ENCODE measurements at places on chromosomes 13 and 19.

DNA sequence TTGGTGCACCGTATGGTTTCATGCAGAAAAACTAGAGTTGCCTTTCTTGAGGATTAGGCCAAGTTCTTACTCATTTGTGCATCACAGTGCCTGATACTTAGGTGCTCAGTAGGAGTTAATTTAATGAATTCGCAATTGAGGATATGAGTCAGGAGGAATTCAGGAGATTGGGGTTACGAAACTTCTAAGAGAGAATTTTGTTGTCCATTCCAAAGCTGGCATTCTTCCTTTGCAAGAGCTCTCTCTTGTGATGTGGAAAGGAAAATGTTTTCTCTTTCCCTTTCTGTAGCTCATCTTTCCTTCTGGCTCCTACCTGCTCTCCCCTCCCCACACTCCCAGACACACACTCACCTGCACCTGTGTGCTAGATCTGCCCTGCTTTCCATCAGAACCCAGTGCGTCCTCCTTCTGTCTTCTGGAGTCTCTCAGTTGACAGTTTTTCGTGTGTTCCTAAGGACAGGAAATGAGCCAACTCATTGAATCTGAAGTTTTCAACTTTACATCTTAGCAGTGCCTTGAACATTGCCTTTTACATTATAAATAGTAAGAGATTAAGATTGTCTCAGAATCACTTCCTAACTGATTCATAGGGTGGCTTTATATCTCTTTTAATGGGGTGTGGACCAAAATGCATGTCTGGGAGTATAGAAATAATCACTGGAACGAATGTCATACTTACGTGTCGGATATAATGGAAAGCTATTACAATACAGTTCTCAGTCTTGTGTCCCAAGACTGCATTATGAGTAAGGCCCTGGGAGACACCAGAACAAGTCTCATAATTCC, 19.7 kb upstream of the ERCC5 start:
- DNase-seq, result no peak

- DNase-seq, result no peak
These were observed 29.8 kb downstream of the ARHGAP35 start for GRCh38 chr19:46890423-46891170.

DNA sequence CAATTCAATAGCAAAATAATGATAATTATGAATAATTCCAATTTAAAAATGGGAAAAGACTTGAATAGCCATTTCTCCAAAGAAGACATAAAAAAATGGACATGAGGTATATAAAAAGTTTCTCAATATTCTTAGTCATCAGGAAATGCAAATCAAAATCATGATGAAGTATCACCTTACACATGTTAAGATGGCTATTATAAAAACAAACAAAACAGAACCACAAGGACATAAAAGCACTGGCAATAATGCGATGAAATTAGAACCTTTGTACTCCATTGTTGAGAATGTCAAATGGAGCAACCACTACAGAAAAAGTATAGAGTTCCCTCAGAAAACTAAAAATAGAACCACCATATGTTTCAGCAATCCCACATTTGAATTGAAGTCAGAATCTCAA, 1186.1 kb downstream of the SLITRK5 start:
- no peak for DNase-seq

DNA sequence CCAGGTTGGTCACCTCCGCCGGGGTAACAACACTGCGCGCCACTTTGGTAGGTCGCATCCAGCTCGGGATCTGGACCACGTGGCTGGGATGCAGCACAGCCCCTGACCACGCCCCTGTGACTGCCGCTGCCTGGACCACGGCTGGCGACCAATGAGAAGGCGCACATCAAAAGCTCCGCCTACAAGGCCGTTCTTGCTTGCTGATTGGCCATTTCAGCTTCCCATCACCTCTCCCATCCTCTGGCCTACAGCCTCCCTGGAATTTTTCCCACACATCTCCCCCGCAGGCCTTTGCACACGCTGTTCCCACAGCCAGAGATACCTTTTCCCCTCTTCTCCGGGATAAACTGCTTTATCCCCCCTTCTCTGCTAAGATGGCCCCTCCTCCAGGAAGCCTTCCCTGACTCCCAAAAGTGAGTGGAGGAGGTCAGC, 12.5 kb upstream of the MAP1S start:
- DNase-seq, result no peak

GRCh38 chr19:16068696-16069259, 7.5 kb upstream of the TPM4 start:
- no peak for DNase-seq

DNA sequence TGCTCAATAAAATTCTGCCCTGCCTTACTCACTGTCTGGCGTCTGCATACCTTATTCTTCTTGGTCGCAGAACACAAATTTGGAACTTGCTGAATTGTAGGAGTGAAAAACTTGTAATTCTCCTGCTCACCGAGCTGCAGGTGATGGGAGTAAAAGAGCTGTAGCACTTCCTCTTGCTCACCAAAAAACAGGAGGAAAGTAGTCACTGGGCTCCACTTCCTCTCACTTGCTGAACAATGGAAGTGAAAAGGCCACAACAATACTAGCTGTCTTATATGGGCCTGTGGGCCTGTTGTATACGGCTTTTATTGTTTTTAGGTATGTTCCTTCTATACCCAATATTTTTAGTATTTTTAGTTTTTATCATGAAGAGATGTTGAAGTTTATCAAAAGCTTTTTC, 978.7 kb downstream of the SLITRK5 start:
- no peak for DNase-seq

DNA sequence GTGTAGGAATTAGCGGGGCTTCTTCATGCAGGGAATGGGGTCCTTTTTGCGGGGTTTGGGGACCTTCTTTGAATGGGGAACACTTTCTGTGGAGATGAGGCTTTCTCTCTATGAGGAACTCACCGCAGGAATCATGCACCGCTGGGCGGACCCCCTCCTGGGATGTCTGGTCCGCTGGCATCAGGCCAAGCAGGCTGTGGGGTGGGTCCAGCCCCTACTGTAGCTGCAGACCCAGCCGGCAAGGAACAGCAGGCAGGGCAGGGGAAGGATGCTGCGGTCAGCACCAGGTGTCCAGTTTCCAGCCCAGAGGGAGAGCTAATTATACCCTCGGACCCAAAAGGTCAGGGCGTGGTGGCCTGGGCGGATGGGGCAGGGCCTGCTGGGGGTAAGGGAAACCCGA, 1.8 kb downstream of the MYBPC2 start:
- DNase-seq, result no peak

DNA sequence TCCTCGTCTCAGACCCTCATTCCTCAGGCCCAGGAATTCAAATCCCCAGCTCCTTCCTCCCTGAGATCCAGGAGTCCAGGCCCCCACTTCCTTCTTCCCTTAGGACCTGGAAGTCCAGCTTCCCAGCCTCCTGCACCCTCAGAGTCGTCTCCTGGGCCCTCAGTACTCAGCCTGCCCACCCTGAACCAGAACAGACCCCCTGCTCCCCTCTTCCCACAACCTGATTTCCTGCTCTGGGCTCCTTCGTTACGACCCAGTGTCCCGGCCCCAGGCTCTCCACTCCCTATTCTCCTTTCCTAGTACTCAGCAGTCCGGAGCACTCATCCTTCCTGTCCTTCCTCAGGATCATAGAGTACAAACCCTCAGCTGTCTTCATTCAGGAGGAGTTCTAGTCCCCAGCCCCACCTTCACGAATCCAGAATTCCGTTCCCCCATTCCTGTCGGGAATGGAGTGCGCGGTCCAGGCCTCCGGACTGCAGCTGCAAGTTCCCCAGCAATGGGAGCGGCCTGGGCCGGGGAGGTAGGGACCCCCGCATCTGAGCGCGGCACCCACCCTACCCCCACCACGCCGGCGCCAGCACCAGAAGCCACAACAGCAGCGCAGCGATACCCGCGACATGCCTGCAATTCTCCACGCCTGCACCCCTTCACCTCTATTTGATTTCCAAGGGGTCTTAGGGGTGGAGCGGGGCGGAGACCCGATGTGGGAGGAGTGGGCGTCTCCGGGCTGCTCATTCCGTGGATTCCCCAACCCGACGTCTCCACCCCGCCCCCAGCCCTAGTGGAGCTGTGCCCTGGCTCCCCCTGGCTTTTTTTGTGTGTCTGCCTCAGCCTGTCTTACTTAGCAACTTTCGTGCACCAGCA, 12.7 kb downstream of the EGLN2 start:
- DNase-seq, result no peak

DNA sequence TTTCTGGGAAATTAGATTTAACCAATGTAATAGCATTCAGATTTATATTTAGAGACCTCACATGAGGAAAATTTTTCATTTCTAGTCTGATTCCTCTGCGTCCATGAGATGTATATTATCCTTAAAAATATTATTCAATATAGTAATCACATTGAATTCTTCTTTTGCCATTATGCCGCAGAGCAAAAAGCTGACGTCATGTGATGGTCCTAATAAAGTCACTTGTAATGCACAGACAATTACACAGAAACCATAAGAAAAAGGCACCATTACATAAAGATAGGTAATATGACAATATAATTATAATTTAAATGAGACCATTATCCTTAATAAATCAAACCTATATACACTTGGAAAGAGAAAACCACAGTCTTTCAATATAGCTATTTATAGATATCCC, 1021.5 kb downstream of the PCDH9 start:
- DNase-seq, result no peak

DNA sequence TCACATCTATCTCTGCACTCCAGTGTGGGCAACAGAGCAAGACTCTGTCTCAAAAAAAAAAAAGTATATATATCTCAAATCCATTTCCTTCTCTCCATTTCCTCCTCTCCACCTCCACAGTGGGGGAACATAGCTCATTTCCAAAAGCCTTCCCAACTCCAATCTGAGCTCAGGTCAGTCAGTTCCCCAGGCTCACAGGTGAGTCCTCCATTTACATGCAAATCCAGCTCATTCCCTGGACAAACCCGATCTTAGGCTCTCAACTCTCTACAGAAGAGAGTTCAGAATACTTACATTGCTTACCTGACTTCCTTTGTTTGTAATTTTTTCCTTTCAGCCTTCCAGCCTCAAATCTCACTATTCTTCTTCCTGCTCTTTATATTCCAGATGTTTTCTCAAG, 518.3 kb downstream of the GPC6 start:
- DNase-seq, result no peak

GRCh38 chr19:8643860-8644653, 13.6 kb downstream of the NFILZ start:
- no peak for DNase-seq

GRCh38 chr13:99344610-99345208, 37.5 kb upstream of the GPR183 start:
- no peak for DNase-seq

DNA sequence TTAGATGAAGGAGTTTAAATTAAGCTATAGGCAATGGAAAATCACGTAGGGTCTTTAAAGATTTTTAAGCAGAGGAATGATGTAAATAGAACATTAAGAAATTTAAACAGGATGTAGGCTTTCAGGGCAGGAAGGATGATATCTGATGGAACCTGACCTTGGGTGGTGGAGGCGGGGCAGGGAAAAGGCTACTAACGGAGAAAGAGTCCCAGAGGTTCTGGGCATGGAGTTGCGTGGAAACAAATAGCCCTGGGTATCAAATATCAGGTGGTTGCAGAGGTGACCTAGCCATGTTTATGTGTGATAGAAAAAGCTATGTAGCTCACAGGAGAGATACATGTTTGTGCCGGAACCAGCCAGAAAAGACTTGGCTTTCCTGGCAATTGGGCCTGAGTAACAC, 7.8 kb upstream of the CDK8 start:
- DNase-seq, result no peak

DNA sequence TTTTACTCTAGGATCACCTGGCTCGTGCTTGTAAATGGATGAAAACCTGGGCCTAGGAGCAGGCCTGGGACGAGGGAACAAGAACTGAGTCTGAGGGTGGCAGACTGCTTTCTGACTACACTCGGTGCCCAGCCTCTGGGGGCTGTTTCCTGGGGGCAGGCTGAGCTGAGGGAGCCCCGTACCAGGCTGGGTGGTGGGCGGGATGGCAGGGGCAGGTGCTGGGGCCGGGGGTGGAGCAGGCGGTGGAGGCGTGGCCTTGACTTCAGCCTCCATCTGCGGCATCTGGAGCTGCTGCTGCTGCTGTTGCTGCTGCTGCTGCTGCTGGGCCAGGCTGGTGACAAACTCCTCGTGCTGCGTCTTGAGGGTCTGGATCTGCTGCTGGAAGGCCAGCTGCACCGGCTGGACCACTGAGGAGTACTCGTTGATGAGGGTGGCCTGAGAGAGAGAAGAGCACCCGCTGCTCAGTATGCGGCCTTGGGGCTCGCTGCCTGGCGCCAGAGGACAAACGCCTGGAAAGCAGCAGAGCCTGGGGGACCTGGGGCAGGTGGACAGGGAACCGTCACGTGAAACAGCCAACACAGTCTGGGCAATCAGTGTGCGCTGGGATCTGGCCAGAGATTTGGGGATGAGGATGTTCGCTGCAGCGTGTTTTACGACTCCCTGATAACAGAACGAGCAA, 12.6 kb downstream of the CHERP start:
- DNase-seq, result no peak

GRCh38 chr19:311813-312261, 20.6 kb upstream of the PLPP2 start:
- no peak for DNase-seq

- no peak for DNase-seq
These were observed 126.3 kb downstream of the STK24 start for GRCh38 chr13:98450539-98451111.

- DNase-seq, result peak; percentile 38
These were observed 6.1 kb downstream of the DHRS12 start for GRCh38 chr13:51797664-51798488.

- DNase-seq, result no peak
These were observed 91.2 kb upstream of the FBXL3 start for GRCh38 chr13:77118134-77118533.

DNA sequence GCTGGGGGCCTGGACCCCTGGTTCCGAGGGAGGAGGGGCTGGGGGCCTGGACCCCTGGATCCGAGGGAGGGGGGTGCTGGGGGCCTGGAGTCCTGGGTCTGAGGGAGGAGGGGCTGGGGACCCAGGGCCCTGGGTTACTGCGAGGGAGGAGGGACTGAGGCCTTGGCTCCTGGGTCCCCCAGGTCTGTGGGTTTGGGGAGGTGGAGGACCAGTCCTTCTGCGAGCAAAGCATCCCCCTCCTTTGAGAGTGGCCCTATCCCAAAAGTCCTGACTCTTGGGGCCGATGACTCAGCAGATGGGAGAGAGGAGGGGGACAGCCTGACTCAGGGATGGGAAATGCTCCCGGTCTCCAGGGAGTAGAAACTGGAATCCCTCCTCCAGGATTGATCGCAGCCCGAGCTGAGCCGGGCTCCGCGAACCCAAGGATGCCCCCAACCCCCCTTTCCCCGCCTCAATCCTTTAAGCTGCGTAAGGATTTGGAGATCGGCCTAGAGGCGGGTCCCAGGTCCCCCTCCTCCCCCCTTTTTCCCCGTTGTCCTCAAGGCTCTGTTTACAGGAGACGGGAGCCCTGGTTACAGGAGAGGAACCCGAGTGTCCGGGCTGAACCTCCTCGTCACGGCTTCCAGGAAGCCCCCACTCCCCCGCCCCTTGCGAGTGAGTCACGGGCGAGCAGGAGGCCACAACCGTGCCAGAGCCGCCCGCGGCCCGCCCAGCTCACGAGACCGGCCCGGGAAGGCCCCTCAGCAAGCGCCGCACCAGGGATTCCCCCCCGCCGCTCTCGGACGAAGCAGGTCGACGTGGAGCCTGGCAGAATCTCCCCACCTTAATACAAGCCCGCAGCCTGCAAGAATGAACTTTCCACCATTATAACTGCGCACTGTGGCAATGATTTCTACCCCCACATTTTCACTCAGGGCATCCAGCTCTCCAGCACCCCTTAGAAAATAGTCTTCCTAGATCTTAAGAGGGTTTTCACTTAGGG, 3.0 kb upstream of the ZFP36 start:
- DNase-seq, result peak; percentile 98

- no peak for DNase-seq
These were observed 17.8 kb upstream of the ZNF846 start for GRCh38 chr19:9786342-9786741.

- DNase-seq, result no peak
These were observed 2.7 kb downstream of the CALM3 start for GRCh38 chr19:46603752-46604231.

- no peak for DNase-seq
These were observed 2.5 kb upstream of the DCT start for GRCh38 chr13:94481941-94482340.

Data from T-helper 17 cell (primary cell).